ENCODE measurements at places on chromosomes 1 and 21.

DNA sequence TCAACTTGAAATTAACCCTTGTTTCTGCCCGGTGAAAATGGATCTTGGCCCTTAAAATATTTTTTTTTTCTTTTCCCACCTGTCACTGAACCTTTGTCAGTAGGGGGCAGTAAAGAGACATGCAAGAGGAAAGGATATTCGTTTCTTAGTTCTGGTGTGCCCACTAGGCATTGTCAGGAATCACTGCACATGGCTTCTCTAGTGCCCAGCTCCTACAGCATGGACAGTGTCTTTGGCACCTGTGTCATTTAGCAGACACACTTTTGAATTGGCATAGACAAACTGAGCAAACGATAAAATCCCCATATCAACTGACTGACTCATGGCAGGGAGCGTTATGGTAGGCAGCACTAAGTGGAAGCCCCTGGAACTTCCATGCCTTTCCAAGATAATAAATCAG, 1048.1 kb downstream of the BRINP3 start:
- no peak for DNase-seq

DNA sequence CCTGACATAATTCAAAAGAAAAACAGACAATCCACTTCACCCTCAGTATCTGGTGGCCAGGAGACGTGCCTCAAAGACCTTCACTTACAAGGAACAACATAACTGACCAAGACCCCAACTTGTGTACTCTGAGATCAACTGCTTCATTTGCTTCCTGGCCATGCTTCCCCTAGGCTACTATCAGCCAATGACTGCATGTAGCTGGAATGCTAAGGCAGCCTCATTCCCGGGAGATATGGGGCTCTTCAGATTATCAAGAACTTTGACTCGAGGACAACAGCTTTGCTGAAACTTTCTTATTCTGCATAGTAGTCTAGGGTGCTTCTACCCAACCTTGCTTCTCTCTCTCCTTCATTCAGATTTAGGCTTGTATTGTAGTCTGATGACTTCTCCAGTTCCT, 11.7 kb upstream of the UCK2 start:
- DNase-seq = no peak

DNA sequence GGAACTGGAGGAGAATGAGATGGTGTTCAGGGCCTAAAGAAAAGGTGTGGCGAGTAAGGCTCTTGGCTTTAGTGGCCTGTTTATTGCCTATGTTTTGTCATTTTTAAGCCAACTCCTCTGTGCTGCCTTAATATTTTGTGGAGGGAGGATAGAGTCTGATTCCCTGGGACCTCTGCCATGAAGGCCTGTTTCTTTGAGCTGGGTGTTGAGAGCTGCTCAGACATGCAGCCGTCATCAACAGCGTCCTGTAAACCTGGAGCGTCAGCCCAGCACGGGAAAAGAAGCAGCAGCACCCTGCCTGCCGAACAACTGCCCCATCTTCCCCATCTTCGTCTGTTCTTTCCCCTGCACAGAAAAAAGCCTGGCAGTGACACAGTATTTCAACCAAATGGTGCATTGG, 27.1 kb upstream of the SNX27 start:
- DNase-seq = no peak

DNA sequence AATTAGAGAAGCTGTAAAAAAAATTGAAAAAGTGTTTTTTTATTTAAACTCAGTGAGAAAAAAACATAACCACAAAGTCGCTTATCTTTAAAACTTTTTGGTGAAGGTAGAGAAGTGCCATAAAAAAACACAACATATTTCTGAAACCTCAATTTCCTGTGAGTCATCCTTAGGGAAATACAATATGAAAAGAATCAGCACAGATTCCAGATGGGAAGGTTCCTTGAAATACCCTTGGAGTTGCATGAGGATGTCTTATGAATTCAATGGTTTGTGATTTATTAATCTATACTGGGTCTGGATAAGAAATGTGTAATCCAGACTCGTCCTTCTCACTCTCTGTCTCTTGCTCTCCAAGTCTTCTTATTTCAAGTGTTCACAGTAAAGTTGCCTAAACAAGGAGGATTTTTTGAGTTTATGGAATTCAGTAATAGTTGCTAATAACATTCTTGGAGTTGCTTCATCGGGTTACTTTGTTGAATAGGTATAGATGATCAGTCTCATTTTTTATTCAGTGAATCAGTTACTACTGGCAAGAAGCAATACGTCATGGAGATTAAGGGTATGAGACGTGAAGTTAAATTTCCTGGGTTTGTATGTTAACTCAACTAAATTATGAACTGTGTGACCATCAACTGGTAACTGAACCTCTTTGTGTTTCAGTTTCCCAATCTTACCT, 191.4 kb downstream of the KCNK2 start:
- no peak for DNase-seq

- DNase-seq = no peak
Observed at GRCh38 chr1:160118928-160119327, 3.4 kb downstream of the ATP1A2 start.

GRCh38 chr1:191851799-191852595, 306.3 kb upstream of the RGS18 start:
- no peak for DNase-seq

DNA sequence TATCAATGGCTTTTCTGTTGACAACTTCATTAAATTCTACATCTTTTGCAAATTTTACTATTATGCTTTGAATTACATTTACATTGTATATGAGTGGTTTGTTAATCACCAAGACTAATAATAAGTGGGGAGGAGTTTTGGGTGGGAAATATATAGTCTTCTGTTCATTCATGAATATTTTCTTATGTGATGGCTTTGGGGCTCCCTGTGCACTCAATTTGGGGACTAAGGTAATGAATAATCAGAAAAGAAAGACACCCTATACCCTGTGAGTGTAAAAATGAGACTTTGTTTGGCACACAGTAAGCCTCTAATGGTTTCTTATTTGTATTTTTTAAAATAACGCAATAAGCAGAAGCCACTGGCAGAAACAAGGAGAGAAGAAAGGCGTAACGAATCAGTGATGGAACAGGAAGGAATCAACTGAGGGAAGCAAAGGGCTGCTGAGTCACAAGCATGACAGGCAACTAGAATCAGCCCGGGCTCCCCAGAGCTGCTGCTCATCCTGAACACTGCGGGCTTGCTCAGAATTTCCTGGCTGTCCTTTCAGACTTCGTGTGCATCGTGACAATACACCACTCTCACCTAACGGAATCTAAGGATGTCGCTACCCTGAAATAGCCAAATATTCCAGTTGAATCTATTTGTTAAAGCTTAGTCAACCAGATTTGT, 20.8 kb upstream of the RGS2 start:
- DNase-seq = no peak

GRCh38 chr1:225809842-225810578, at the start of gene EPHX1:
TSS of gene EPHX1 (plus strand) at chr1:225810124. CDS start at chr1:225828730, 18,606 bp downstream.
- DNase-seq = peak; percentile 77

- DNase-seq = no peak
Observed at GRCh38 chr1:224312025-224312424, 17.9 kb downstream of the NVL start.

- no peak for DNase-seq
Observed at GRCh38 chr1:56092684-56093570, 486.4 kb downstream of the PLPP3 start.

- DNase-seq = no peak
Observed at GRCh38 chr21:43866260-43866629, 1.2 kb downstream of the AGPAT3 start.
